ENCODE measurements at places on chromosomes 7 and 10.
A peak's percentile ranks its signal among the peaks of the same experiment; 100 is the strongest.

DNA sequence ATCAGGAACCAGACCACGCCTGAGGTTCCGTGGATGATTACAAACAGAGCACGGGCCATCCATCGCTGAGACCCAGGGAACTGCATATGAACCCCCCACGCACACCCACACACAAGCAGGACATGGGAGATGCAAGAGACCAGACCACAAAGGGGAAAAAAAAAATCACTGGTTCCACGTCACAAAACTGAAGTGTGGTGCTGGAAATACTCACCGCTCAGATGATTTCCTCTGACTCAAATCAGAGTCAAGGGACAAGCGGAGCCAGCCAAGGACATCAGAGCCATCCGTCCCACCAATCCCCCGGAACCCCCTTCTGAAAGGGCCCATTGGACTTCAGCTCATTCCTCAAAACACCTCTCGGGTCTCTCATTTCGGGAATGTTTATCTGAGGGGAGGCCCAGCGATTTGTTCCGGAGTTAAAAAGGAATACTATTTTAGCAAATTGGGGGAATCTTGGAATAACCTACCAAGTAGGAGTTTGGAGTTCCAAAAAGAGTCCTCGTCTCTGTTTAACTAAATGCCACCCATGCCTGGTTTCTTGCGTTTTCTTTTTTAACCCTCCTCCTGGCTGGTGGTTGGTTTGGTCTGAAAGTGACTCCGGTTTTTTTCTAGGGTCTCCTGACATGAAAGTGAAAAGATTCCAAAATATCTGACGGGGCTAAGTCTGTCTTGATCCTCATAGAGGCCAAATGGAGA lies 15.0 kb downstream of the SNX8 start:
- H3K27me3 ChIP-seq, result no peaks in the 10 kb centered on the region
- no peak for DNase-seq
- H3K4me1 ChIP-seq, result no peaks in the 10 kb centered on the region
- no peak overlapping the region for H3K4me3 ChIP-seq
- H3K27ac ChIP-seq, result no peak overlapping the region

DNA sequence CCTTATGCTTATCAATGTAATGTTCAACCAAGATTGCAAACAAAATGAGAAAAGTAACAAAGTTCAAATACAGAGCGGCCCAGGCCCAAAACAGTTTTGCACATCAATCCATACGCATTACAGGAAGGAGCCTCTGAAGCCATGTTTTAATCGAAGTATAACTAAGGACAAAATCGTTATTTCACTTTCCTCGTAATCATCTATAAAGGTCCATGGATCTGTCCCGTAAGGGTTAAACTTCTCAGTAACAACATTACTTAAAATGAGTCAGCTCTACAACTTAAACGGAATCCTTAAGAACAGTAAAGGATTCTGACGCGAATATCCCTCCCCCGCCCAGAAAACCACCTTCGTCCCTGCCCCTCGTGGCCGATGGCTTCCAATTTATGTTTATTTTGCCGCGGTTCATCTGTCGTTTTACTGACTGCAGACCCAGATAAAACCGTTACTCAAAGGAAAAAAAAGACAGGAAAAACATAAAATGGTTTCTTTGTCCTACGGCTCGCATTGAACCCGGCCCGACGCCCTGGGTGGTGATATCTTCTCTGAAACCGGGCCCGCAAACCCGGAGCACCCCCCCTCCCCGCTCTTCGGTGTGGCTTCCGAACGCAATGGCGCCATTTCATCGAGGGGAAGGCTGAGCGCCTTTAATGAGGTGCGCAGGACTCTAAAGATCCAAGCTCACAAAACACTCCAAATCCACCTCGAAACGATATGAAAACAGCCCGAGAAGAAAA lies 1.1 kb downstream of the HNRNPA2B1 start:
- no peak for DNase-seq
- no peaks in the 10 kb centered on the region for H3K27me3 ChIP-seq
- peaks cover 77% of the 10 kb centered on the region for H3K36me3 ChIP-seq
- H3K4me1 ChIP-seq, result peaks cover 72% of the 10 kb centered on the region

- H3K4me3 ChIP-seq, result peak overlapping the region; percentile 40
- no peak for DNase-seq
- no peaks in the 10 kb centered on the region for H3K27me3 ChIP-seq
These were observed 73.8 kb downstream of the SHOC2 start for GRCh38 chr10:110993024-110993693.

DNA sequence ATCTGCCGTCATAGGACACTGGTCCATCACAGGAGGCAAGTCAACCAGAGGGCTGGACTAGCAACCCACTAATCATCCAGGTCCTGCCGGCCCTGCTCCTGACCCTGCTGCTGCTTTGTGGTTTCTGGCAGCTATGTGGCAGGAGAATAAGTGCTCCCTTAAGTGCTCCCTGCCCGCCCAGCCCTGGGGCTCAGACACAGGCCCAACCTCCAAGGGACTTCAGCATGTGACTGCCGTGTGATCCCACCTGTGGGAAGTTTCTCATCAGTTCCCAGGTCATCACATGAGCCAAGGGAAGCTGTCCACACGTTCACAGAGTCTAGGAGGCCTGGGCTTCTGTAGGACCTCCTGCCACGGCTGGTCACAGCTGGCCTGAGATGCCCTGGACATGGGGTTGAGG lies 34.2 kb upstream of the ZNF488 start:
- no peak for DNase-seq
- H3K27ac ChIP-seq, result no peak overlapping the region
- H3K4me1 ChIP-seq, result no peaks in the 10 kb centered on the region

DNA sequence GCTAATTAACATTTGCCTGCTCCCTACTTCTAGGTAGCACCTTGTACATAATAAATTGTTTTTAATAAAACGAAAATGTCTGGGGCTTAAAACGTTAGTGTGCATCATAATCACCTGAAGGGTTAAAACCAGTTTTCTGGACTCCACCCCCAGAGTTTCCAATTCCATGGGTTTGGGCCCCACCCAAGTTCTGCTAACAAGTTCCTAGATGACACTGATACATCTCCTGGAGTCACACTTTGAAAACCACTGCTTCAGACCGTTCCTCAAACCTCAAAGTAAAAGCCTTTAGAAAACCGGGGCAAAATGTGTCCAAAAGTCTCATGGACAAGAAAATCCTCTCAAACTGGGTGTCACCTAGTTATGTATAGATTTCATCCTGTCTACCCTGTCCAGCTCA lies 9.3 kb downstream of the OSBPL3 start:
- H3K27ac ChIP-seq, result no peak overlapping the region
- H3K4me3 ChIP-seq, result no peak overlapping the region
- no peak for DNase-seq
- peaks cover 75% of the 10 kb centered on the region for H3K4me1 ChIP-seq
- no peaks in the 10 kb centered on the region for H3K27me3 ChIP-seq

- H3K27ac ChIP-seq, result no peak overlapping the region
- H3K4me3 ChIP-seq, result no peak overlapping the region
- no peak for DNase-seq
- peaks cover 15% of the 10 kb centered on the region for H3K27me3 ChIP-seq
These were observed 96.6 kb downstream of the AVL9 start for GRCh38 chr7:32591938-32592337.

DNA sequence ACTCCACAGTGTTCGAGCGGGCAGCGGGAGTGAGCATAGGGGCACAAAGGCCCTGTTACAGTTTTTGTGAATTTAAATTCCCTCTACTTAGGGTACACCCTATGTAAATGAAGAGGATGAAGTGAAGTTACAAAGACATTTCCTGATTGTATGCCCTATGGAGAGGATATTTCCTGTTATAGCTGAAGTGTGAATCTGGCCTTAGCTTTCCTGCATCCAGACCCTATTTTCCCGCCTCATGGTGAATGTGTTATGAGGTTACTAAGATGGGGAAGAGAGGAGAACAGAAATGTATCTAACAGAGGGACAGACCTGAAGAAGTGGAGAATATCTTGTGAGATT lies 37.8 kb upstream of the COMMD3 start:
- H3K36me3 ChIP-seq, result no peaks in the 10 kb centered on the region
- DNase-seq, result no peak
- peaks cover 18% of the 10 kb centered on the region for H3K27me3 ChIP-seq
- H3K4me1 ChIP-seq, result no peaks in the 10 kb centered on the region

DNA sequence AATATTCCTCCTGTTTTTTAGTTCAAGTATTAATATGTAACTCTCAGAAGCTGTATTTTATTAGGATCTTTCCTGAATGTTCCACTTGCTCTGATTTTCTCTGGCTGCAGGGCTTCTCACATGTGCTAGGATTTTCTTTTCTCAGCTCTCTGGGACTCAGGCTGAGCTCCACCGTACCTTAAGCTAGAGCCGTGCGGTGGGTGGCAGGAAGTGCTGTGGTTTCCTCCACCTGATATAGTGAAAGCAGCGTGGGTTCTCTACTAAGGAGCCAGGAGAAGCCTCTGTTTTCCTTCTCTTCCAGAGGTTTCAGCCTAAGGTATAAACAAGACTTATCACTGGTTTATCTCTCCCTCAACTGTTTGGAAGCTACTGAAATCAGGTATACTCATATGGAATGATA lies 433.6 kb downstream of the NRG3 start:
- H3K4me1 ChIP-seq, result no peaks in the 10 kb centered on the region
- no peak for DNase-seq
- H3K27ac ChIP-seq, result no peak overlapping the region
- H3K4me3 ChIP-seq, result no peak overlapping the region
- H3K27me3 ChIP-seq, result no peaks in the 10 kb centered on the region

DNA sequence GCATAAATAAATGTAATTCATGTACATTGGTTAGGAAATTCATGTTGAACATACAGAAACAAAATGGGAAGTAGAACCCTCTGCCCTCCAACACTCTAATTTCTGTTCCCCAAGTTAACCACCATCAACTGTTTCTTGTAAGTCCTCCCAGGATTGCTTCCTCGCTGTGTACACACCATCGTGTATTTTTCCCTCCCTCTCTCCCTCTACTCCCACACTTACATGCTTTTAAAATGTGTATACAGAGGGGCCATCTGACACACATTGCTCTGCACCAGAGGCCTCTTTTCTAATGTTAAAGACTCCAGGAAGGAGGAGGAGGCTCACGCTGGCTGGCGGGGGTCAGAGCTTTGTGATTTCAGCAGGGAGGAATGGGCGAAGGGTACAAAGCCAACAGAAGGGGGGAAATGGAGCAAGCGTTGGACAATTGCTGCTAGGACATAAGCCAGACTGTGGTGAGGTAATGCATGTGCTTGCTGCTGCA lies 1.9 kb upstream of the EPHA1 start:
- no peak for DNase-seq
- peaks cover 61% of the 10 kb centered on the region for H3K27me3 ChIP-seq
- H3K4me1 ChIP-seq, result peaks cover 44% of the 10 kb centered on the region

DNA sequence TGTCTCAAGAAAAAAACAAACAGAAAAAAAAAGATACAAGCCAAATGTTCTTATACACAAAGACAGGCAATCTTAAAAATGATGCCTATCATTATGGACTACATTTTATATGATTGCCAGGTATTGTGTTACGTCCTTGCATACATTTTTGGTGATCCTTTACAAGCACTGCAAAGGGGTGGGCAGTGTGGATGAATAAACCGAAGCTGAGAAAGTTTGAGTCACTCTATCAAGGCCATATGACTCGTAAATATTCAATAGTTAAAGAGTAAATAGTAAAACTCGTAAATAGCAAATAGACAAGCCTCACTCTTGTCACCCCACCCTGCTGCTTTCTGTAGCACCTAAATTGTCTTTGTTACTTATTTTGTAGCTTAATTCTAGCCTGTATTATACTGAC lies 326.2 kb downstream of the FRMD4A start:
- no peak overlapping the region for H3K27ac ChIP-seq
- peaks cover 9% of the 10 kb centered on the region for H3K27me3 ChIP-seq
- H3K4me1 ChIP-seq, result peaks cover 39% of the 10 kb centered on the region
- DNase-seq, result no peak
- H3K36me3 ChIP-seq, result peaks cover 9% of the 10 kb centered on the region

- no peaks in the 10 kb centered on the region for H3K4me1 ChIP-seq
- no peak overlapping the region for H3K4me3 ChIP-seq
- no peak for DNase-seq
- no peak overlapping the region for H3K27ac ChIP-seq
- H3K27me3 ChIP-seq, result peaks cover 93% of the 10 kb centered on the region
These were observed 96.4 kb downstream of the CHST15 start for GRCh38 chr10:123997013-123997412.

DNA sequence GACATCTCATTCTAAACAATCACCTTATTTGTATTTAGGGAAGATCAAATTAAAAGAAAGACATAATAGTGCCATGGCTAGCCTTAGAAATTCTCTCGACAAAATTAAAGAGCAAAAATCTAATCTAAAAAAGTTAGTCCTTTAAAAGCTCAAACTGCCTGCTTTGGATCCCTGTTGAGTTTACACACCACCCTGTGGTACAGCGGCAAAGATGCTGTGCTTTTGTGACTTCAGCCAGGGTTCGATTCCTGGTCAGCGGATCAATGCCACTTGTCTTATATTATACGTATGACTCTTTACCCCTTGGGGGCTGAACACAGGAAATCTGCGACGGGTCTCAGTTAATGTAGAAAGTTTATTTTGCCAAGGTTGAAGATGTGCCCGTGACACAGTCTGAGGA lies 51.3 kb upstream of the VOPP1 start:
- no peaks in the 10 kb centered on the region for H3K4me1 ChIP-seq
- no peaks in the 10 kb centered on the region for H3K36me3 ChIP-seq
- peaks cover 29% of the 10 kb centered on the region for H3K27me3 ChIP-seq
- H3K27ac ChIP-seq, result no peak overlapping the region
- DNase-seq, result no peak
- no peak overlapping the region for H3K4me3 ChIP-seq

- H3K4me1 ChIP-seq, result peaks cover 7% of the 10 kb centered on the region
- H3K27ac ChIP-seq, result peak overlapping the region; percentile 1
- no peak overlapping the region for H3K4me3 ChIP-seq
- DNase-seq, result no peak
These were observed 12.7 kb downstream of the LOXL4 start for GRCh38 chr10:98255146-98255877.

DNA sequence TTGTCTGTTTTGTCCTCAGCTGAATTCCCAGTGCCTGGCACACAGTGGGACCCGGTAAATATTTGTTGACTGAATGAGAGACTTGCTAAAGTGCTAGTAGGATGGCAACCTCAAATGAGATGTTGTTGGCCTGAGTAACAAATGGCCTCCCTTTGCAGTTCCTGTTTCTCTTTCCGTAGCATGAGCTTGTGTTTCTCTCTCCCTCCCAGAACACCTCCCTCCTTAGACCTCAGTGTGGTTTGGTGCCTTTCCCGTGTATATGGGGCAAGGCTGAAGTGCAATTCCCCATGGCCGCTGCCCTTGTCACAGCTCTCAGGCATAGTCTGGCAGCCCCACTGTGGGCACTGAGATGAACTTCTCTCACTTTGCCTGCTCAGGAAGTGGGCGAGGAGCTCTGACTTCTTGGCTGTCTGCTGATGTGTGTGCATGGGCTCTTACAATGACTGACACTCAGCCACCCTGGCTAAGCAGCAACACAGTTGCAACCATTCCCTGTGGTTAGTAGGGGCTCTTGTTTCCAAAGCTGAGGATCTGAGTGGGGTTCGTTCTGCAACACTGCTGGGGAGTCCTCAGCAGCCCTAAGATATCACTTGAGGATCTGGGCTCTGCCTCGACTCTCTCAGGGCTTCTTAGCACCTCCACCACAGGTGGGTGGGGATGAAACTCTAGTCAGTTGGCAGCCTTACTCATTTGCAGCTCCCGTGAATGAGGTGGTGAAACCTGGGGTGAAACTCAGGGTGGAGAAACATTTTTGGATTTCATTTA lies 136.1 kb downstream of the ICA1 start:
- peaks cover 11% of the 10 kb centered on the region for H3K36me3 ChIP-seq
- H3K27me3 ChIP-seq, result no peaks in the 10 kb centered on the region
- peak overlapping the region; percentile 99 for H3K27ac ChIP-seq
- peaks cover 84% of the 10 kb centered on the region for H3K4me1 ChIP-seq
- peak overlapping the region; percentile 75 for H3K4me3 ChIP-seq
